OCI-M1 (cell line): ENCODE measurements at places on chromosomes 7 and 10.

- no peak for DNase-seq
These were observed 99.9 kb downstream of the FAM53B start for GRCh38 chr10:124644236-124644635.

DNA sequence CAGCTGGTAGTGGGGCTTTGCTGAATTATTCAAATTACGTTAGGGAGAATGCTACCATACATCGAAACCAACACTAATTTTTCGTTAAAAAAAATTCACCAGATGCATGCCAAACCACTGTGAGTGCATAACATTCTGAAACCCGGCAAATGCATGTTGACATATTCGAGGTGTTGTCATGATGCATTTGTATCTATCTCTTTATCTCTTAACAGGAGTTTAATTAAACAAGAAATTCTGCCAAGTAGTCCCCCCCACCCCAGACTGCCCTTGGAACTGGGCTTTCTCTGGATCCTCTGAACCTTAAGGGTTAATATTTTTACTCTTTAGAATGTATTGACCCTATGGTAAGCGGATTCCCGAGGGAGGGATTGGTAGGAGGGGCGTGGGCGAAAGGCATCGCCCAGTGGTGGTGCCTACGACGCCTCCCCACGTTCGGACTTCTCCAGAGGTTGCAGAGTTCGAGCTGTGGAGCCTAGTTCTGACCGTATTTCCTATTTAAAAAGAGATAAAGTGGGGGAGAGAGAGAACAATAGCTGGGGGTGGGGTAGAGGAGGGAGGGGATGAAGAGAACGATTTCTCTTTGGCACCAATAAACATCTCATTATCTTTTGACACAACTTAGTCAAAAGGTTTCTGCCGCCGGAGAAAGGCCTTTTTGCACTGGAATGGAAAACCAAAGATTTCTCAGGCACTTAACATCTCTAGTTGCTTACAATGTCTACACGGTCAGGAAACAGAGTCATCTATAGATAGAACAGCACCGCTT is 7.2 kb downstream of the DLX6 start:
- DNase-seq, result no peak

- no peak for DNase-seq
These were observed 383.3 kb downstream of the IPMK start for GRCh38 chr10:57884407-57884806.

- no peak for DNase-seq
These were observed 348.7 kb upstream of the LRGUK start for GRCh38 chr7:133778472-133778871.

- DNase-seq, result no peak
These were observed 25.0 kb downstream of the ZNF365 start for GRCh38 chr10:62399211-62399610.
